ENCODE measurements at places on chromosomes 7 and 10. TPM values are rescaled to one million over a fixed set of nuclear protein-coding genes. Genes with fewer than 3 reads are reported as not detected.

Gene TUBAL3
- total RNA-seq, result not detected

Gene ZNF485
- total RNA-seq, result 4.2 TPM

Gene LCOR
- total RNA-seq, result 18.3 TPM

Gene PRTFDC1
- total RNA-seq, result not detected

Gene OR6B1
- total RNA-seq, result not detected

Gene C7orf57
- total RNA-seq, result 0.32 TPM

Gene FAM241B
- total RNA-seq, result 0.24 TPM

Gene AKR1C8
- 0.21 TPM for total RNA-seq

Gene FAM25C
- total RNA-seq, result 2.2 TPM

Gene SLC16A12
- total RNA-seq, result 0.05 TPM

Gene ZNF736
- 15.5 TPM for total RNA-seq

Gene IKZF5
- total RNA-seq, result 3.3 TPM

Gene IFT22
- 29.0 TPM for total RNA-seq

Gene RHEB
- total RNA-seq, result 129 TPM

Gene EPHB6
- not detected for total RNA-seq

Gene RBP3
- total RNA-seq, result not detected

Gene KLF14
- total RNA-seq, result 0.45 TPM

Gene OPALIN
- total RNA-seq, result not detected

Gene EMX2
- not detected for total RNA-seq

Gene GALNT17
- total RNA-seq, result not detected

Gene CDNF
- 4.4 TPM for total RNA-seq

Gene ABCB4
- total RNA-seq, result 3.1 TPM

Gene PRLHR
- total RNA-seq, result not detected

Gene NKX6-2
- not detected for total RNA-seq

Gene LIPK
- total RNA-seq, result not detected

Gene COL26A1
- not detected for total RNA-seq
